ENCODE measurements at places on chromosomes 13 and 19.

DNA sequence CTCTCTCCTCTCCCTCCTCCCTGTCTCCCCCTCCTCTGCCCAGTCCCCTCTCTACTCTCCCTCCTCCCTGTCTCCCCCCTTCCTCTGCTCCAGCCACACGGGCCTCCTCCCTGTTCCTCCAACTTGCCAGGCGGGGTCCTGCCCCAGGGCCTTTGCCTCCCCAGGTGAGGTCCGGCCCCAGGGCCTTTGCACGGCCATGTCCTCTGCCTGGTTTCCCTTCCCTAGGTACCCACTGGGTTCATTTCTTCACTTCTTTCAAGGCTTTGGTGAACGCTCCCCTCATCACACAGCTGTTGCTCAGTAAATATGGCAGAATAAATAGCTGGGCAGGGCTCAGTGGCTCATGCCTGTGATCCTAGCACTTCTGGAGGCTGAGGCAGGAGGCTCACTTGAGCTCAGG, 21.2 kb downstream of the MISP start:
- DNase-seq = no peak

DNA sequence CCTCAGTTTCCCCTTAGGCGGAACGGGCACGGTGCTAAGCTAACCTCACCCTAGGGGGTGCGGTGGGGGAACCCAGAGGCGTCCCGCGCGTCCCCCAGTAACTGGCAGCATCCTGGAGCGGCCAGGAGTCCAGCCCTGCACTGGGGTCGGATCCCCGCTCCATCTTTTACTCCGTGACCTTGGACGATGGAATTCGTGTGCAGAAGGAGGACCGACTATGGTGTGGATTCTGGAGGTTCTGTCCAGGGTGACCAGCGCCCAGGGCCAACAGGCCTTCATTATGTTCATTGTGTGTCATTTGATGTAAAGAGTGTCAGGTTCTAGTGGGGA, 630 bp downstream of the SPPL2B start:
- DNase-seq = no peak

DNA sequence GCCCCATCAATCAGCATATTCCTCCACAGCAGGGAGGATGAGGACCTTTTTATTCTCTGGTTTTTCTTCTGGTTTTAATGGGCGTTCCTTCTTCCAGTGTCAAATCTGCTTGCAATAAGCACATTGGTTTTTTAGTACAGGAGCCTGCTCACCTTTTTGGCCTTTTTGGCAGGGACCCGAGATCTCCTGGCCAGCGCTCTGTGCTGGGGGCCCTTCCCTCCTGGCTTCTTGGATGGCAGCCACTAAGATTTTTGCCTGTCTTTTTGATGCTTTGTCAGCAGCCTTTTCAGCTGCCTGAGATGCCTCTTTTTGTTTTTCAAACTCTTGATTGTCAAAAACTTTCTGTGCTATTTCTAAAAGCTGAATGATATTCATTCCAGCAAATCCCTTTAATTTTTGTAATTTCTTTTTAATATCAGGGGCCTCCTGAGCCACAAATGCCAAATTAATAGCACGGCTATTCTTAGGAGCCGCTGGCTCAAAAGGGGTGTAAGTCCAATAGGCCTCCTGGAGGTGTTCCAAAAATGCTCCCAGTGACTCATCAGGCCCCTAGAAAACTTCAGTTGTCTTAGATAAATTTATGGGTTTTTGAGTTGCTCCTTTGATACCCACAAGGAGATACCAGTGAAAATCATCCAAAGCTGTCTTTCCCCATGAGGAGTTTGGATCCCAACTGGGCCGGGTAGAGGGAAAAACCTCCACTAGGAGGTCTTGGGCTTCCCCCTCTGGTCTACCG, 73.0 kb downstream of the ZNF100 start:
- no peak for DNase-seq

- DNase-seq = no peak
These were observed 27.5 kb upstream of the TEX29 start for GRCh38 chr13:111292710-111293485.

GRCh38 chr19:8096071-8096470, 43.5 kb downstream of the CCL25 start:
- DNase-seq = no peak

DNA sequence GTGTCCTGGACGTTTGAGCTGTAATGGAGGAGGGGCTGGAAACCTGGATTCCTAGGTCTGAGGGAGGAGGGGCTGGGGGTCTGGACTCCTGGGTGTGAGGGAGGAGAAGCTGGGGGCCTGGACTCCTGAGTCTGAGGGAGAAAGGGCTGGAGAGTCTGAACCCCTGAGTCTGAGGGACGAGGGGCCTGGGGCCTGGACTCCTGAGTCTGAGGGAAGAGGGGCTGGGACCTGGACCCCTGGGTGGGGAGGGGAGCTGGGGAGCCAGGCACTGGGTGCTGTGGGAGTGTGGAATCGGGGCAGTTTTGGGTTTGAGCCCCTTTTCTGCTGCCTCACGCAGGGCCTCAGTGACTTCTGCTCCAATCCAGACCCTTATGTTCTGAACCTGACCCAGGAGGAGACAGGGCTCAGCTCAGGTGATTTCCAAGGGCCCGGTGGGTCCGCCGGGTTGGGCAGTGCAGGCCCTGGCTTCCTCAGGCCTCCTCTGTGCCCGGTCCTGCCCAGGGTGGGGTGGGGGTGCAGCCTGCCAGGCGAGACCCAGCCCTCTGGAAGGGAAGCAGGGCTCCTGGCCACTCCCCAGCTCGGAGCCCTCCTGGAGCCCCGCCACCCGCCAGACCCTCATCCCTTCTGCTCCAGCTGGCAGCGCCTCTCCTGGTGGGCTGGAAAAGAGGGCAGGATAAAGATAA, 14.4 kb downstream of the TTYH1 start:
- DNase-seq = no peak

GRCh38 chr19:55651236-55651635, 3.2 kb downstream of the CCDC106 start:
- DNase-seq = no peak

- DNase-seq = no peak
These were observed 1323.5 kb upstream of the SLC10A2 start for GRCh38 chr13:104389691-104390090.

DNA sequence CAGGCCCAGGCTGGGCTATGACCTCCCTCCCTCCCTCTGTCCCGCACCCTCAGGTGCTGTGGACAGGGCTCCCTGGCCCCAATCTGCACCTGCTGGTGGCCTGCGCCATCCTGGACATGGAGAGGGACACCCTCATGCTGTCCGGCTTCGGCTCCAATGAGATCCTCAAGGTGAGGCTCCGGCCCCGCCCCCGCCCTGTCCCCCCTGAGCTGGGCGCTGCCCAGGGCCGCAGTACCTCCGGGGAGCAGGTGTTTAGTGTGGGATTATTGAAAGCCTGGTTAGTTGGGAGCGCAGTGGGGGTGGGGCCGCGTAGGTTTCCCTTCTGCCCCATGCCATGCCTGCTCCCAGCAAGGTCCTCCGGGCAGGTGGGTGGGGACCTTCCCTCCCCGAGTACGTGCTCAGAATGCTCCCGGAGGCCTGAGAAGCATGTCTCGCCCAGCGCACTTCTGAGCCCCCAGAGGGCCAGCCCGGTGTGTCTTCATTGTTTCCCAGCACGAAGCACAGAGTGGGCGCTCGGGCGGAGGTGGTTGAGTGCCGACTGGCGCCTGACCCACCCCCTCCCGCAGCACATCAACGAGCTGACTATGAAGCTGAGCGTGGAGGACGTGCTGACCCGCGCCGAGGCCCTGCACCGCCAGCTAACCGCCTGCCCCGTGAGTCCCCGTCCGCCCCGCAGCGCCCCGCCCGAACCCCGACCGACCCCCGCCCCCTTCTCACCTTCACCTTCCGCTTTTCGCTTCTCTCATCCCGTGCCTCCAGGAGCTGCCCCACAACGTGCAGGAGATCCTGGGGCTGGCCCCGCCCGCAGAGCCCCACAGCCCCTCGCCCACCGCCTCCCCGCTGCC, 8.8 kb downstream of the IL4I1 start:
- DNase-seq = no peak

- DNase-seq = no peak
These were observed 225.9 kb downstream of the OLFM4 start for GRCh38 chr13:53254500-53254899.

GRCh38 chr13:54884682-54885081, 1856.1 kb downstream of the OLFM4 start:
- DNase-seq = no peak

DNA sequence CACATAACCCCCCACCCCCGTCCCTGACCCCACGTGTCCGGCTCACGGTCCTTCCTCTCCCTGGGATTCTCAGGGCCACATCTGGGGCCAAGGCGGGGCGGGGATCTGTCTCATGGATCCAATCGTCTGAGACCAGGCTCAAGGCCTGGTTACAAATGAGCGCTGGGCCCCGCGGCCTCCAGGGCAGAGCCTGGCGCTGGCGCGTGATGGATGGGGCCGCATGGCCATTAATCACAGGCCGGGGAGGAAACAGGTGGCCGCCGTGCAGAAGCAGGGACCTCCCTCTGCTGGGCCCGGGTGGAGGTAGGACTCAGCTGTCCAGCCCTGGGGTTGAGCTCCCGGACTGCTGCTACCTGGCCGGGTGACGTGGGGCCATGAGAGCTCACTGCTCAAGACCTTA, 5.8 kb upstream of the TLE5 start:
- no peak for DNase-seq

DNA sequence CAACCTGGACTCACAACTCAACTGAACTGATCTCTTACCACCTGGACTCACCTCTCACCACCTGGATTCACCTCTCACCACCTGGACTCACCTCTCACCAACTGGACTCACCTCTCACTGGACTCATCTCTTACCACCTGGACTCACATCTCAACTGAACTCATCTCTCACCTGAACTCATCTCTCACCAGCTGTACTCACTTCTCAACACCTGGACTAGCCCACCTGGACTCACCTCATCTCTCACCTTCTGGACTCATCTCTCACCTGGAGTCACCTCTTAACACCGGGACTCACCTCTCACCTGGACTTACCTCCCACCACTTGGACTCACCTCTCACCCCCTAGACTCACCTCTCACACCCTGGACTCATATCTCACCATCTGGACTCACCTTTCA, 7.3 kb upstream of the CASP14 start:
- DNase-seq = no peak

GRCh38 chr13:96730676-96731075, 263.6 kb downstream of the OXGR1 start:
- no peak for DNase-seq

GRCh38 chr19:3409346-3410064, 43.1 kb downstream of the NFIC start:
- no peak for DNase-seq

DNA sequence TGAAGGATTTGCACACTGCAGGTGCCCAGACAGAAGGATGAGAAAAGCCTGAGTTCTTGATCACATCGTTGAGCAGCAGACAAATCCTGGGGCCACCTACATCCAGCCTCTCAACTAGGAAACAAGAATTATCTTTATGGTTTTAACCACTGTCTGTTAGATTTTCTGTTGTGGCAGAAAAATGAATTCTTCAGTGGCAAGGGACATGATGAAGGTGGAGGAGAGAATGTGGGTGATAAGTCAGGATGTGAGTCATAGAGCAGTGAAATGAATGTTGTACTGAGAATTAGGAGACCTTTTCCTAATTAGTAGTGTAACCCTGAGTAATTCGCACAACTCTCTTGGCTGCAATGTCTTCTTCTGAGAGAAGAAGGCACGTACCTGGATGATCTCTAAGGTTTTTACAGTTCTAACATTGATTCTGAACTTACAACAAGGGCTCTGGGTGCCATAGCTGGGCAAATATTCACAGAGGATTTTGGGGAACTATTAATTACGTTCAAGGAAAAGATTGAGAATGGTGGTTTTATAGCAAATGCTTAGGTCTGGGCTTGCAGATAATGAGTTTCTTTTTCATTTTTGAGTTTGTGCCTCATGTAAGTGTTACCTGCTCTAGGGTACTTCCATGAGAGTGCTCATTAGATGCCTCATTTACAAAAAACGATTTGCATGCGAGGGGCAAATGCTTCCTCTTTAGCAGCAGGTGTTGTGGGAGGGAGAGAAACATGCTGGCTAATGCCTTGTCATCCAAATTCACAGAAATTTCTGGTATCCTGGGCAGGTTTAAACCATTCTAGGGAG, 111.0 kb upstream of the KL start:
- no peak for DNase-seq

- no peak for DNase-seq
These were observed 8.4 kb downstream of the ASF1B start for GRCh38 chr19:14127929-14128509.

GRCh38 chr13:39036212-39036611, 1.7 kb downstream of the PROSER1 start:
- DNase-seq = no peak

- DNase-seq = no peak
These were observed 385.4 kb upstream of the PRR20A start for GRCh38 chr13:56755181-56755935.

GRCh38 chr13:71801165-71801760, 65.7 kb downstream of the DACH1 start:
- DNase-seq = no peak

GRCh38 chr13:75691183-75691582, 55.1 kb downstream of the LMO7 start:
- DNase-seq = no peak

DNA sequence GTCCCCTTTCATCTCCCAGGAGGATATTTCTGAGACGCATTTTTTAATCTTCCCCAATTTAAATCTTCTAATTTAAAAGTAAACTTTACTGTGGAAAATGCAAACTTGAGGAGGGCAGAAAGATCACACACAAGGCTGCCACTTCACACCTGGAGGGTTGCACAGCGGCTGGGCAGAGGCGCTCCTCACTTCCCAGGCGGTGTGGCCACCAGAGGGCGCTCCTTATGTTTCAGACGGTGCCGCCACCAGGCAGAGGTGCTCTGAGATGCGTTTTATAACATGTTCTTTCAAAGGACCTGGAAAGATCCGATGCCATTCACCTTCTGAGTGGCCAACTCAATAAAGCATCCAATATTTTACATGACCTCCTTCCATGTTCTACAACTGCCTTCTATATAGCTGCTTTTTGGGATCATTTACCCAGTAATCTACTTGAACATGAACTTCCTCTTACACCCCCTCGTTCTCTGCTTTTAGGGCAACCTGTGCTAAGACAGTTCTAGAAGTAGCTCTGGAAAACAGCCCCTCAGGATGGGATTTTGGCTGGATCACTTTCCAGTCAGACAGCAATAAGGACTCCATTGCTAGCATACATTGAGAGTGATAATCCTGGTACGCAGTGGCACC, 14.8 kb upstream of the MTUS2 start:
- peak; percentile 44 for DNase-seq

DNA sequence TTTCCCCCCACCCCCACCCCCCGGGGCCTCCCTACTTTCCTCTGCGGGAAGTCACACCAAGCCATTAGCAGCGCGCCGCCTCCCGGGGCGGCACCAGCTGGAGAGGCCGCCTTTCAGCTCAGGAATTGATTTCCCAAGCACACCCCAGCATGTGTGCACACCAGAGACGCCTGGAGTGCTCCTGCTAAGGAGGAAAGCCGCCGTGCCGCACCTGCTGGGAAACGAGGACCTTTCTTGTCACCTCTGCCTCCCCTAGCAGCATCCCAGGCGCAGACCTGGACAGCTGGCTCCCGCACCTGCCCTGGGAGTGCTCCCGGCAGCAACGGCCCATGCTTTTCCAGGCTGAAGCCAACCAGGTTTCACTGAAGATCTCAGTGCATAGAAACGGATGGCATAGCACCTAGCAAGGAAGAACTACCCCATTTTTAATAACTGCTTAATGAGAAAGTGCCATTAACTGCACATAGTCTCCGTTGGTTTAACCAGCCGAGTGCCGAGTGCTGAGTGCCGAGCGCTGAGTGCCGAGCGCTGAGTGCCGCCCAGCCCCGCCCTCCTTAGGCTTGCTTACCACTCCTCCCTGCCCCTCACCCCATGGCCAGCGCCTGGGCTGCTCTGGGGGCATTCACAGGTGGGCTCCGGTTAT, 165.0 kb downstream of the USP12 start:
- no peak for DNase-seq
